CD4-positive, alpha-beta T cell treated with Interleukin-21 for 1 hour (primary cell): ENCODE measurements at places on chromosomes 1 and 21.

GRCh38 chr1:7729761-7730160 lies 41.3 kb upstream of the VAMP3 start:
- DNase-seq, result no peak

GRCh38 chr1:156856282-156856785 lies 2.6 kb downstream of the INSRR start:
- DNase-seq, result no peak

DNA sequence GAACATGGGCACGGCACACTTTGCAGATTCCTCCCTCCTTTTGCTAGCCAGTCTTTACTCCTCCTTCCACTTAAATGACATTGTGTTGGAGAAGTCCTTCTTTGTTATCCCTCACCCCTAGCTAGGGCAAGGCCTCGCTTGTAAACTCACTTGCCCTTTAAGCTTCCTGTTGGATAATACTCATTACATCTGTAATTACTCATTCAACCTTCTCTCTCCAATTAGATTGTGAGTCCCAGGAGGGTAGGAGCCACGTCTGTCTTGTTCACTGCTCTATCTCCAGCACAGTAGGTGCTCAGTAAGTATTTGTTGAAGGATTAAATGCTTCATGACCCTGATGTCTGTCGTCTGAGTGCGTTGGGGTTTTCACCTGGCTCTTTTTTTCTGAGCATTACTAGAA lies 98.7 kb upstream of the USP24 start:
- DNase-seq, result no peak

GRCh38 chr1:200211157-200211556 lies 183.6 kb downstream of the NR5A2 start:
- no peak for DNase-seq

DNA sequence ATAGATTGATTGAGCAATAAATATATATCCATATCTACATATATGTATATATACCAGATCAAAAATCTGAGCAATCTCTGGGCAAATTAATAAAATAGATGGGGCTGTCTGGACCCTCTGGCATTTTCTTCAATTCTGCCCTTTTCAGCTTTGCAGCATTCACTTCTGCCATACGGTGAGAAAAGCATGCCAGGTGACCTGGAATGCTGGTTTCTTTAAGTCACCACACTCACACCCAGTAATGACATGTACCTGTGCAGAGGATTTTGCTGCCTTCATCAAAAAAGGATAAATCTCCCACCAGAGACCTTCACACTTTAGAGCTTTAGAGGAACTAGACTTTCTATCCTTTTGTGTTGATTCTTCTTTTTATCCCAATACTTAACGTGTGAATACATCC lies 223.2 kb upstream of the NFIA start:
- DNase-seq, result no peak
